ENCODE measurements at places on chromosomes 6 and 20. TPM values are rescaled to one million over a fixed set of nuclear protein-coding genes. Genes with fewer than 3 reads are reported as not detected.

PERP gene
- 26.7 TPM for total RNA-seq

PTCHD4 gene
- 0.33 TPM for total RNA-seq

WFDC5 gene
- total RNA-seq = not detected

DNA sequence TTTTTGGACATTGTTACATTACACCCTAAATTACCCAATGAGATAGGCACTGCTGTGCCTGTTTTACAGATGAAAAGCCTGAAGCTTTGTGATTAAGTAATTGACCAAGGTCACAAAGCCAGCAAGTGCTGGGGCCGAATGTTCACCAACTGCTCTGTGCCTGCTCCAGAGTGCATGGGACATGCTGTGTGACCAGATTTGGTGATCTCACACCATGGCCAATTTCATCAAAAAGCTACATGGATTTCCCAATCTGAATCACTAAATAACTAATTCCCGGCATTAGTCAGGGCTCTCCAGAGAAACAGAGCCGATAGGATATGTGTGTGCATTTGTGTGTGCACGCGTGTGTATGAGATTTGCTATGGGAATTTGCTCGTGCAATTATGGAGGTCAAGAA, 228.3 kb upstream of the ECI2 start:
- DNase-seq = no peak

ZCCHC3 gene
- 52.4 TPM for total RNA-seq

All from H1 (cell line).